ENCODE measurements at places on chromosomes 16 and 17.

DNA sequence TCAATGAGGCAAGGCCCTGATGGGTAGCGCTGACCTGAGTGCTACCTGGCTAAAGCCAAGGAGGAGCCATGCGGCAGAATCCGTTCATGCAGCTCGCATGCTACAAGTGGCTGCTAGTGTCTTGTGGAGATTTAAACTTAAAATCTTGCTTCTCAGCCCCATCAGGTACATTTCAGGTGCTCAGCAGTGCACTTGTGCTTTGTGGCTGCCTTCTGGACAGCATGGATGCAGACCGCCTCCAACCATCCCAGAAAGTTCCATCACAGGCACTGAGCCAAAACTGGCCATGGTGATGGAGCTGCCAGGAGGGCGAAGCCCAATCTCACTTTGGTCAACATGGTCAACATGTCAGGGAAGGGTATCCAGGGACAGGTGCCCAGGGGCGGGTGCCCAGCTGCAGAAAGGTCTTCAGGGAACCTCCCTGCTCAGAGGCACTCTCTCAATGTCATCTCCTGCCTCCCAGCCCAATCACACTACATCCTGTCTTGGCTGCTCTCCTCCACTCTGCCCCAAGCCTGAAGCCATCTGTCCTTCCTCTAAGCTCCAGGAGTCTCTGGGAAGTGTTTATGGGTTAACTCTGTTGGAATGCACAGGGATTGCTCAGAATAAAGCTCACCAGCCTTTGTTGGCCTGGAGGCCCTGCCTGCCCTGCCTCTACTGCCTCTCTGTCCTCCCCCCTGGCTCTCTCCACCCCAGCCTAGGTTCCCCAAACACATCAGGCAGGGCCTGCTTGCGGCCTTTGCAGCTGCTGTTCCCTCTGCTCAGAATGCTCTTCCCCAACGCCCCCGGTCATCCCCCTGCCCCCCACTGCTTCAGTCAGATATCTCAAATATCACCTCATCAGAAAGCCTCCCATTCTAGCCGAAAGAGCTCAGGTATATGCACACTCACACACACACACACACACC lies 18.3 kb upstream of the TNFRSF13B start:
- peaks cover 31% of the 10 kb centered on the region for H3K4me1 ChIP-seq
- H3K36me3 ChIP-seq = no peaks in the 10 kb centered on the region
- DNase-seq = no peak
- H3K27ac ChIP-seq = peak overlapping the region; percentile 26
- H3K27me3 ChIP-seq = peaks cover 5% of the 10 kb centered on the region

DNA sequence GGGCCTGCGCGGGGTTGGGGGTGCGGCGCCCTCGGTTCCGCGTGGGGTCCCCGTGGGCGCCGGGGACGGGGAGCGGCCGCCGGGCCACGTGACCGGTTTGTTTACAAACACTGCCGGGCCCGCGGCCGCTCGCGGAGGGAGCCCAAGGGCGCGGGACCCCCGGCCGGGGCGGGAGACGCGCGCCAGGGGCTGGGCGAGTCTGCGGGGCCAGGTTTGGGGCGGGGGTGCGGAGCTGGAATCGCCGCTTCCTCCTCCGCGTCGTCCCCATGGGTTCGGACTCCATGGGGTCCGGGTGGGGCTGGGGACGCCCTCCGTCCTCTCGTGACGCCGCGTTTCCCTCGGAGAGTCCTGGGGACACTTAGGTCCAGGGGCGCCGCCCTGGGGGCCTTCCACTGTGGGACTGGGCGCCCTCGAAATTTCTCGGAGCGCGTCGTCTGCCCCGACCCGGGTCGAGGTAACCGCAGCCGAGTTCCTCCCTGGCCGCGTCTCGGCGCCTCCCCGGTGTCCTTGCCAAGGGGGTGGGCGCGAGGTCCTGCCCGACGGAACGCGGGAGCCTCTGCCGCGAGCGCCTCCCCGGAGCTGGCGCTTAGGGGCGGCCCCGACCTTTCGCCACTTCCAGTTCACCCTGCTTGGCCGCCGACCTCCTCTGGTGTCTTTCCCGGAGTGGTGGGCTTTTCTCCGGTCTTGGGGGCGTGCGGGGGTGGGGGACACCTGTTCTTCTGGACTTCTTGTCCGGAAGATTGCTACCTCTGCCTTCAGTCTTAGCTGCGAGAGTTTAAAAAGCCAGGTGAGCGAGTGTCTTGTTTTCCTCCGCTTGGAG lies 684 bp downstream of the YPEL2 start:
- H3K27ac ChIP-seq = peak overlapping the region; percentile 77
- H3K36me3 ChIP-seq = no peaks in the 10 kb centered on the region
- H3K4me1 ChIP-seq = peaks cover 46% of the 10 kb centered on the region
- peak overlapping the region; percentile 89 for H3K4me3 ChIP-seq
- peaks cover 27% of the 10 kb centered on the region for H3K27me3 ChIP-seq

DNA sequence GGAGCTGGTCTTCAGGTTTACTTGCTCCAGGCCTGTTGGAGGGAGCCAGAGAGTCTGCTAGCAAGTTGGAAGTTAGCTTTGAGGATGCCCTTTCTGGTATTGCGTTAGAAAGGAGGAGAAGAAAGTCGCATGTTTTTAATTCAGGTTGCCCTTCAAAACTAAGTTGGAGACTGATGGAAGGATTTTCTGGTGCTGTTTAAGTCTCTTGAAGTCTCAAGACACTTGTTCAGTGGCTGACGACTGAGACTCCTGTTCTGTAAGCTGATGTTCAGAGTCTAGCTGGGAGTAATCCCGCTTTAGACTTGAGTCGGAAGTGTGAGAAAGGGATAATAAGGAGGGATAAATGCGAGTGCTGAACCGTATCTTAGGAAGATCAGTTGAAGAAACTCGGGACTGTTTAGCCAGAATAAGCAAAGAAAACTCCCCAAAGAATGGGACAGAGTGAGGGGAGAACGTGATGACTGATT lies 740 bp downstream of the AATF start:
- peaks cover 36% of the 10 kb centered on the region for H3K27me3 ChIP-seq
- peak overlapping the region; percentile 97 for H3K4me3 ChIP-seq

GRCh38 chr17:12680407-12680897 lies 14.8 kb downstream of the MYOCD start:
- H3K27ac ChIP-seq = no peak overlapping the region
- no peak for DNase-seq
- H3K27me3 ChIP-seq = no peaks in the 10 kb centered on the region
- H3K4me3 ChIP-seq = no peak overlapping the region

GRCh38 chr17:79615926-79616325 lies 5.1 kb upstream of the RBFOX3 start:
- no peak overlapping the region for H3K27ac ChIP-seq
- no peak for DNase-seq
- no peaks in the 10 kb centered on the region for H3K36me3 ChIP-seq
- no peaks in the 10 kb centered on the region for H3K4me1 ChIP-seq

DNA sequence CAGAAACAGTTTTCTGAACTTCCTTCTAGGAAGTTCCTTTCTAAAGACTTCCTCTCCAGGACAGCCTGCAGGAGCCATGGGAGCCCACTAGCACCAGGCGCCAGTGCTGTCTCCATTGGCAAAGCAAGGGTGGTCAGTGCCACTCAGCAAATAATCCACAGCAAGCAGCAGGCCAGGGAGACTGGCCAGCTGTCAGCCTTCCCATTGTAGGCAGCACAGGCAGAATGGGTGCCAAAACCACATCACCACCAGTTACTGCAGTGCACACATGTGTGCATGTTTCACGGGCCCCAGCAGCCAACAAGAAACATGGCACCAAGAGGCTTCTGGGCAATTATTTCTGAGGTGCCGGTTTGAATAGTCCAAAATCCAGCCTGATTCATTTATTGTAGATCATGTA lies 26.7 kb downstream of the DNASE1 start:
- no peaks in the 10 kb centered on the region for H3K27me3 ChIP-seq
- no peak overlapping the region for H3K4me3 ChIP-seq
- H3K36me3 ChIP-seq = peaks cover 43% of the 10 kb centered on the region
- DNase-seq = no peak
- H3K27ac ChIP-seq = no peak overlapping the region
- no peaks in the 10 kb centered on the region for H3K4me1 ChIP-seq

GRCh38 chr17:80995131-80995530 lies 3.5 kb downstream of the CHMP6 start:
- peaks cover 10% of the 10 kb centered on the region for H3K4me1 ChIP-seq
- H3K4me3 ChIP-seq = no peak overlapping the region
- H3K27ac ChIP-seq = no peak overlapping the region
- H3K36me3 ChIP-seq = peaks cover 7% of the 10 kb centered on the region
- DNase-seq = no peak
- H3K27me3 ChIP-seq = peaks cover 2% of the 10 kb centered on the region

DNA sequence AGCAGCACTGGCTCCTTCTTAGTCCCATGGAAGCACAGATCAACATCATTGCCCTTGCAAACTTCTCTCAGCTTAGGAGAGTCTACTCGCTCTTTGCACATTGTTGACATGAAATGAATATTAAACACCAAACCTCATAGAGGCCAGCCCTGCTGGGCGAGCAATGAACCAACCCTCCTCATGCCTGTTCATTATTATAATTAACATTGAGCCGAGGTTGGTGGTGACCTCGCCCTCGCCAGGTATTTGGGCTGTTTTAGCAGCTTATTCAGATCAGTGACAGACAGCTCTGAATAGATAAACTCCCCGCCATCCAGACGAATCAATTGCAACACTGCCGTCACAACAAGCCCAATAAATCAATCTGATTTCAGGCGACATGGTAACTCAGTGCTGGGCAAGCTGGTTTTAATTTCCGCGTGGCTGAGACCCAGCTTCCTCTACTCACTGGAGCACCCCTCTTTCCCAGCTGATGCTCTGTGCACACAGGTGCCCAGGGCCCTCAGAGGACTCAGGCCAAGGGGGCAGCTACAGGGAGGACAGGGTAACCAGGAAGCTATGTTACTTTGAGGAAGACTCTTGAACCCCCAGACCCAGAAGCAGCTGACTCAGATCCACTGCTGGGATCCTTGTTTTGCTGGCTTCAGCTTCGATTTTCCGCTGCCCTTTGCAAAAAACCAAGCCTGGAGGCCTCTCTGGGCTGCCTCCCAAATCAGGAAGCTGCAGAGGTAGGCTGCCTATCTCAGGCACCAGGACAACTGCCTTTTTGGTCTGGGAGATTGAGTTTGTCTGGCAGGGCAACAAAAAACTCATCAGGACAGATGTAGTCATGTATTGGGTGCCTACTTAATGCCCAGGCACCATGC lies 10.7 kb upstream of the SEZ6 start:
- H3K4me1 ChIP-seq = peaks cover 6% of the 10 kb centered on the region
- H3K4me3 ChIP-seq = no peak overlapping the region
- no peaks in the 10 kb centered on the region for H3K36me3 ChIP-seq
- DNase-seq = no peak

DNA sequence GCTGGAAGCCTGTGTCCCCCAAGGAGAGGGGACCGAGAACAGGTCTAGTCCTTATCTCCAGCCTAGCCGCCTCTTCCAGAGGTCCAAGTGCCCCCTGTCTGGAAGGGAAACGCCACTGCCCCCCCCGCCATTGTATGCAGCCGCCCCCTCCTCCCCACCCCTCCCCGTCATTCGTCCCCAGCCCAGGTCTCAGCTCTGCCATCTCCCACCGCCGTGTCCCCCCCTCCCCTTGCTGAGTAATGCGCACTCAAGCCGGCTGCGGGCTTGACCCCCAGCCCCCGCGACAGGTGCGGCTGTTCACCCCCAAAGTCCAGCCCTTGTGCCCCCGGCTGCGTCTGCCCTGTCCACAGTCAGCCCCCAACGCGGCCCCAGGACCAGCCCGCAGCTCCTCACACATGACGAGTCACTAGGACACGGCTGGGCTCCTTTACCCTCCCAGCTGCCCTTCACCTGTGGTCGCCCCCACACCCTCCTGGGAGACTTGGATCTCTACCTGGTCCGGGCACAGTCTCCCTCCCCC lies 622 bp downstream of the GPRC5B start:
- H3K36me3 ChIP-seq = no peaks in the 10 kb centered on the region
- no peak for DNase-seq
- H3K27ac ChIP-seq = no peak overlapping the region
- H3K4me3 ChIP-seq = peak overlapping the region; percentile 61
- H3K4me1 ChIP-seq = peaks cover 16% of the 10 kb centered on the region

GRCh38 chr16:2086106-2086742 lies 38.4 kb downstream of the TSC2 start:
- H3K27ac ChIP-seq = no peak overlapping the region
- no peaks in the 10 kb centered on the region for H3K4me1 ChIP-seq
- H3K4me3 ChIP-seq = no peak overlapping the region
- H3K27me3 ChIP-seq = no peaks in the 10 kb centered on the region

- no peaks in the 10 kb centered on the region for H3K36me3 ChIP-seq
- no peak for DNase-seq
- no peak overlapping the region for H3K27ac ChIP-seq
- H3K27me3 ChIP-seq = peaks cover 8% of the 10 kb centered on the region
- no peaks in the 10 kb centered on the region for H3K4me1 ChIP-seq
These were observed 41.3 kb downstream of the TMEM100 start for GRCh38 chr17:55681342-55681700.

DNA sequence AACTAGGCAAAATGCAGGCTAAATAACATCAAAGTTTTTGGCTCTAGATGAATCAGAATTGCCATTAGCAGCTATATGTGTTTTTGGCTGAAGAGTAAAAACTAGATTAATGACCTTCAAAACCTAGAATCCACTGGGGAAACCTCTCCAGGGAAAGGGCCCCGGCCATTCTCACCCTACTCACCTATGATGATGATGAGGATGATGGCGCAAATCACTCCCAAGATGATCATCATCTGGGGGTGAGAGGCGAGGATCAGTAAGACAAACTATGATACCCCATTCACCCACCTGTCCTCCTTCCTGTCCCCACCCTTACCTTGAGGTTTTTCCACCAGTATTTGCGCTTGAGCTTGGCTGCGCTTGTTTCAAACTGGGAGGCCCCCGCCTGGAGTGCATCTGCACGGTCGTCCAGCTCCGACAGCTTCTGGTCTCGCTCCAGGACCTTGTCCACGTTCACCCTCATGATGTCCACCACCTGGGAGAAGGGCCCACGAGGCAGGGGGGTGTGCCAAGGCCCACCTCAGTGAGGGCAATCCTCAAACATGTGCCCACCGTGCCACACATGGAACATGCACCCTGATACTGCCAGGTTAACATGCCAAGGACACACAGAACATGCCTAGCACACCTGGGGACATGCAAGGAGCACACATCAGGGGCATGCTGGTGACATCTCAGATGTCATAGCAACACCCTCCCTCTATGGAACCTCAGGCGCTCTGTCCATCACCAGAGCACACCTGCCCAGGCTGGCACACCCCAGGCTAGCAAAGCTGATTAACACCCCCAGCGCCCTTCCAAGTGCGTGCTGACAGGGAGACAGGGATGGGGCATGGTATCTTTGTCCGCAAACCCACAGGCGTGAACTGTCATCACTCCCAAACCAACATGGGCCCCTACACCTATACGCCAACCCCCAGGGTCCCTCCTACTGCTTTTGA lies 1.2 kb downstream of the VAMP2 start:
- peak overlapping the region; percentile 87 for H3K4me3 ChIP-seq
- H3K27ac ChIP-seq = peak overlapping the region; percentile 77
- no peaks in the 10 kb centered on the region for H3K27me3 ChIP-seq
- no peak for DNase-seq
